Stimulated activated CD8-positive, alpha-beta memory T cell treated with anti-CD3 and anti-CD28 coated beads, Interleukin-2, amount 100 ng/mL, for 48 hours (primary cell): ENCODE measurements at places on chromosomes 16 and 17.
A peak's percentile ranks its signal among the peaks of the same experiment; 100 is the strongest.

GRCh38 chr16:89907055-89907814 is 11.4 kb upstream of the MC1R start:
- no peak for DNase-seq

- no peak for DNase-seq
Observed at GRCh38 chr16:1630450-1631213, 18.5 kb downstream of the CRAMP1 start.

- DNase-seq: no peak
Observed at GRCh38 chr17:57273490-57273889, 17.2 kb downstream of the MSI2 start.

DNA sequence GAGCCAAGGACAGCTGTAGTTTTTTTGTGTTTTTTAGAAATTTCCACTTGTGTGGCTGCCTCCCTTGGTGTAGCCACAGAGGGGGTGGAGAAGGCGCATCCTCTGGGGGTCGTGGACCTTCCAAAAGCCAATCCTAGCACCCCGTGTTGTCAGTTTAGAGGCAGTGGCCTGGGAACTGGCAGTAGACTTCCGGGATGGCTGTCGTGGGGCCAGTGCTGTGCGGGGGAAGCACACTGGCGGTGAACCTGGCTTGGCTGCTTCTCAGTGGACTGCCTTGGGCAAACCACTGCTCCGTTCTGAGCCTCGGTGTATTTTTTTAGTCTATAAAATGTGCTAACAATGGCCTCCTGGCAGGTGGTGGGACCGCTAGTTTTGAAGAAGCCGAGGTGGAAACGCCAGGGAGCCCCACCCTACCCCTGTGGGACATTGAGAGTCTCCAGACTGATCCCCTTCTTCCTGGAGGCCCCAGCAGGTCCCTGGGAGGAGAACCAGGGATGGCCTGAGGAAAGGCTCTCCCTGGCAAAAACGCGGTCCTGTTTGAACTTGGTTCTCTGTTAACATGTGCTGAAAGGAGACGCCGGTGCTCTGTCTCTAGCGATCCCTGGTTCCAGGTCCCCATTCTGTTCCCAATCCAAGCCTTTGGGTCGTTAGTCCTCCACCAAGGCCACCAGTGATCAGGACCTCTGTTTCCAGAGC is 125.7 kb downstream of the CMIP start:
- DNase-seq: no peak

- DNase-seq: no peak
Observed at GRCh38 chr16:69709456-69710084, 16.8 kb downstream of the NQO1 start.

GRCh38 chr17:47246120-47246519 is 7.5 kb upstream of the ITGB3 start:
- DNase-seq: no peak

- DNase-seq: no peak
Observed at GRCh38 chr17:55717432-55717831, 5.2 kb downstream of the TMEM100 start.

- no peak for DNase-seq
Observed at GRCh38 chr17:83116311-83116771, 36.9 kb downstream of the METRNL start.

- peak; percentile 45 for DNase-seq
Observed at GRCh38 chr17:70168977-70169708, at the start of gene KCNJ2. Gene KCNJ2 (plus strand): TSS chr17:70169532. CDS start chr17:70175040, 5,508 bp downstream.

GRCh38 chr16:72836181-72836580 is 211.7 kb downstream of the ZFHX3 start:
- DNase-seq: no peak

- DNase-seq: no peak
Observed at GRCh38 chr16:86939609-86940008, 361.3 kb downstream of the FOXL1 start.

DNA sequence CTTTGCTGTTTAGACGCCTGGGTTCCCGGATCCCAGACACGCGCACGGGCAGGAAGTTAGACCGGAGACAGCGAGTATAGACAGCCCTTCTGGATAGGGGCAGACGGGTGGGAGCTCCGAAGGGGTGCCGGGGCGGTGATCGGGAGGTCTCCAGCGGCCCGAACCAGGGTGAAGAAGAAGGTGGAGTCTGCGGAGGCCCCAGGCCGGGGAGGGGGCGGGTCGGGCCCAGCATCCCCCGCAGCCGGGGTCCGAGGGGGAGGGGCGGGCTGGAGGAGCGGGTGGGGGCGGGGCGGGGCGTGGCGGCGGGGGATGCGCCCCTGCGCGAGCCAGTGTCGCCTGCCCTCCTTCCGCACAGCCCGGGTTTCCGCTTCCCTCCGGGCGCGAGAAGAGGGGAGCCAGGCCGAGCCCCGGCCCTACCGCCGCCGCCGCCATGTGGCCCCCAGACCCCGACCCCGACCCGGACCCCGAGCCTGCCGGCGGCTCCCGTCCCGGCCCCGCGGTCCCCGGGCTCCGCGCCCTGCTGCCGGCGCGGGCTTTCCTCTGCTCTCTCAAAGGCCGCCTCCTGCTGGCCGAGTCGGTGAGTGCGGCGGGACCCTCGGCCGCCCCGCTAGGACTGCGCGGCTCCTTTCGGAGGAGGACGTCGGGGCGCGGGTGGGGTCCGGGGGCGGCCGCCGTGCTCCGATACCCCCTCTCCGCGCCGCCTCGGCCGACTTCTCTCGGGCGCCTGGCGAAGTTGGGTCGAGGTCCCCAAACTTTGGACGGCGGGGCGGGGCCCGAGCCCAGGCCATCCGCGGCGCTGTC is at the start of gene CMTM3:
TSS of gene CMTM3 (plus strand) at position 329 of the 801 bp plus-strand sequence. CDS start at position 431, 102 bp downstream.
- DNase-seq: peak; percentile 64

DNA sequence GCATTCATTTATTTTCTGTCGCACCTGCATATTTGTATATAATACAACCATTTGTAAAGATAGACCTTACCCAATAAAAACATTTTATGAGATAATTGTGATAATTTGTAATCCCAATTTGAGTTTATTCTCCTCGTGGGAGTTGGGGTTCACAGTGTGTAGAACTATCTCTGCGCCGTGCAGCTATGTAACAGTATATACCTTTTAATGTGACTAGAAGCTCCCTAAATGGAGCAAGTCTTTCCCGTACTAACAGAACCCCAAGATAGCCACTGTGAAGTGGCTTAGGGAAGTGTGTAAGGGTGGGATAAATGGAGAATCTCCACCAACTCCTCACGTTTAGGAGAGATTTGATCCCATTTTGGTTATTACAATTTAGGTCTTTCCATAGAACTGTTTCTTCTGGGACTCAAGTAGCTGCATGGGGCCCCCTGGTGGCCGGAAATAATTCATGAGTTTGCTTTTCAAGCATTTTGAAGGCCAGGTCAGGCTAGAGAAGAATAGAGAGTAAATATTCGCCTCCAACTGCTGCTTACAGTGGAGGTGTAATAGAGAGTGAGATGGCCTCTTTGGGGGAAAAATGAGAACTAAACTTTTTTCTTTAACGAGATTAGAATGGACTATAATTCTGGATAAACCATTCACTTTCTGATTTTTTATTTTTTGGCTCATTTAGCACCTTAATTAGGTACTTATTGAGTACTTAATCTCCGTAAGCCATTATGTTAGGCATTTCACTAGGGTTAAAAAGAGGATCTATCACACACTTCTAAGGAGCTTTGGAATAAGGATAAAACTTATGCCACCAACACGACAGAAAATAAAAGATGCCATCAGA is 4.5 kb downstream of the TMEM100 start:
- peak; percentile 38 for DNase-seq

DNA sequence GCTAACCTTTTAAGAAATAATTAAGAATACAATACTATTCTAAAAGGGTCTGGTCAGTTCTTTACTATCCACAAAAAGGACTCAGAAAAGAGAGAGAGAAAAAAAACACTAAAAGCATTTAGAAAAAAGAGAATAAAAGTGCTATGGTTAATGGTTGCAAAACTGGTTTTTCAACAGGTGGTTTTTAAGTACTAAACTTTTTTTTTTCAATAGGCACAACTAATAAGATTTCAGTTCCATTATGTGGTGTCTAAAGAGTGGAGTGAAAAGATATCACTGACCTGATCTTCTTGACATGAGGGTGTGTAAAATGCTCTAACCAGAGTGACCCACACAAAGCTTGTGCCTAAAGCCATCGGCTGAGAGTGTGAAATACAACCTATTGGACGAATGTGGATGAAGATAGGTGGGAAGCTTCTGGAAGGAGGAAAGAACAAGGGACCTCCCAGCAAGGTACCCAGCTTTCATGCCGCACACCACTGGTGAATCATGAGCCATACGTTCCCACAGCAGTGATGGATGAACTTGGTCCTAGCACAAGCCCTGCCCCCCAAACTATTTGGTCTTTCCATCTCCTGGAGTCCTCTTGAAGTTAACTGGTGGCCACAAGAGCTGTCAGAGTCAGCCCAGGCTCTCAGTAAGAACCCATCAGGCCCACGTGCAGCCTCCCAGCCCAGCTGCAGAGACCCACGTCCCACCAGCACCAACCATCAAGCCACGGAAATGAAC is 103.0 kb downstream of the ZFHX3 start:
- DNase-seq: no peak

GRCh38 chr17:1010586-1010985 is 13.7 kb downstream of the TIMM22 start:
- DNase-seq: no peak

- DNase-seq: no peak
Observed at GRCh38 chr17:40105861-40106759, 5.7 kb upstream of the NR1D1 start.
